ENCODE measurements at places on chromosomes 5 and 9.

- DNase-seq: peak; percentile 94
Measured at GRCh38 chr9:108049026-108049607, 559.5 kb upstream of the KLF4 start.

DNA sequence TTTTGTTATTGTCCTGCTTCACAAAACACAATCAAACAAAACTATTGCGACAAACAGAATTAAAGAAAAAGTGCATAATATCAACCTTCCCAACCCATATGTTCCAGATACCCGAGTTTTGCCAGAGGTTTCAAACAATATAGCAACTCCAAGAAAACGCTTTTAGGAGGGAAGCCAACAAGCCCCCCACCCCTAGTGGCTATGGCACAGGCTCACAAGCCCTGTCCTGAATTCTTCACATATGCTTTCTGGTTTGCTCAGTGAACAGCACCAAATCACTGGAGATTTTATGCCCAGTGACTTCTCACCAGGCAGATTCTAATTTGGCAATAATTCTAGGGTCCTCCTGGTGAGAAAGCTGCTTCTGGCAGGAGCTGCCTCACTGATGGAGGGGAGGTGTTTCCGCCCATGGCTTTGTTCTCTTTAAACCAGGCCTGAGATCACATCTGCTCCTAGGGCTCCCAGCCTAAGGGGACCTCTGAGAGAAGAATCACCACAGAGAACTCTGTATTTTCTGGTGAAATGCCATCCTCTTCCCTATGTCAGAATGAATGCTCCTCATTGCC is 1982.4 kb downstream of the EFNA5 start:
- no peak for DNase-seq

DNA sequence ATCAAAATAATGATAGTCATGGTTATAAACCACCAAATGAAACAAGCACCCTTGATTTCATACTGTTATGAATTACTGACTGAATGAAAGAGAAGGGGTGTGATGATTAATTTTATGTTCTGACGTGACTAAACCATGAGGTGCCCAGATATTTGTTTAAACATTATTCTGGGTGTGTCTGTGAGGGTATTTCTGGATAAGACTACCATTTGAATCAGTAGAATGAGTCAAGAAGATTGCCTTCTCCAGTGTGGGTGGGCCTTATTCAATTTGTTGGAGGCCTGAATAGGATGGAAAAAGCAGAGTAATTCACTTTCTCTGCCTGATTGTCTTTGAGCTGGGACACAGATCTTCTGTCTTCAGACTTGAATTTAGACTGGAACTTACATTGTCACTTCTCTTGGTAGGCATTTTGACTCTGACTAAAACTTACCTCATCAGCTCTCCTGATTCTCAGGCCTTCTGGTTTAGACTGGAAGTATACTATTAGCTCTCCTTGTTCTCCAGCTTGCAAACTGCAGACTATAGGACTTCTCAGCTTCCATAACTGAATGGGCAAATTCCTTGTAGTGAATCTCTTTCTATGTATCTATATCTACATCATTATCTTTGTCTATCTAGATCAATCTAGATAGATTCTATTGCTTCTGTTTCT is 321.9 kb upstream of the TARS1 start:
- DNase-seq: no peak

- no peak for DNase-seq
Measured at GRCh38 chr9:304106-304505, 89.4 kb downstream of the DOCK8 start.

DNA sequence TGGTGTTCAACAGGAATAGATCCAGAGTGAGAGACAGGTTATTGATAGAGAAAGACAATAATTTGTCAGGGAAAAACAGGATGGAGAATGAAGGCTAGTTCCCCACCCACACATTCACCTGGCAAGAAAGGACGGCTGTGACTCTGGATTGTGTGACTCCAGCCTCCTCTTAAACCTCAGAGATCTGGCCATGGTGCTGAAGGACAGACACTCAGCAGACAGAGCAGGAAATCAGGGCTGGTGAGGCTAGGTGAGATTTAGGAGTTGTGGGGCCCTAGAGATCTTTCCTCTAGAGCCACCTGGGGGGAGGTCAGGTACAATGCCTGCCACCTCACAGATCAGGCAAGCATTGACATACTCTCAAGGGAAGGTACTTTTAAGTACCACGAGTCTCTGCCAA is 15.2 kb downstream of the OR1B1 start:
- DNase-seq: peak; percentile 48

GRCh38 chr9:6230037-6230780 is 14.6 kb downstream of the IL33 start:
- DNase-seq: peak; percentile 45

- DNase-seq: no peak
Measured at GRCh38 chr5:158792976-158793375, 306.7 kb downstream of the EBF1 start.

DNA sequence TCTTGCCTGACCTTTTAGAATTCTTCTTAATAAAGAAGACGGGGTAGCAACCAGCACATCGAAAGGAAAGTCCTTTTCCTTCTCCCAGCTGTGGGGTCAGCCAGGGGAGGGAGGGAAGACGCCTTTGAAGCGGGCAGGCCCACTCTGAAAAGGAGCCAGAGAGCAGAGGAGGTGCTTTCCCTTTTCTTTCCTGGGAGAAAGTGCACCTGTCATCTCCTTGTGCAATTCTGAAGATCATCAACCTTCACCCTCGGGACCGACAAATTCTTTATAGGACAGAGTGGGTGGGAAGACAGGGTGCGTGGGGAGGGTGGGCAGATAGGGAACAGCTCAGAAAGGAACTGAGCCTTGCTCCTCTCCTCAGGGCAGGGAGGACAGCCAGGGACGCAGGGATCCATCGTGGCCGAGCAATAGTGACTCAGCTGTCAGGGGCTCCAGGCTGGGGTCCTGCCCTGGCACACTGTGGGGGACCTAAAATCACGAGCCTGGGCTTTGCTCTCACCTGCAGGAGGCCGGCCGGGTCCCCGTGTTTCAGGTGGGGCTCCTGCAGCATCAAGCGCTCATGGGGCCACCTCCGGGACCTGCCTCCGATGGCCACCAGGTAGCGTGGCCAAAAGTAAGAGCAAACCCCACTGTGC is 141.0 kb downstream of the OLFM1 start:
- no peak for DNase-seq

DNA sequence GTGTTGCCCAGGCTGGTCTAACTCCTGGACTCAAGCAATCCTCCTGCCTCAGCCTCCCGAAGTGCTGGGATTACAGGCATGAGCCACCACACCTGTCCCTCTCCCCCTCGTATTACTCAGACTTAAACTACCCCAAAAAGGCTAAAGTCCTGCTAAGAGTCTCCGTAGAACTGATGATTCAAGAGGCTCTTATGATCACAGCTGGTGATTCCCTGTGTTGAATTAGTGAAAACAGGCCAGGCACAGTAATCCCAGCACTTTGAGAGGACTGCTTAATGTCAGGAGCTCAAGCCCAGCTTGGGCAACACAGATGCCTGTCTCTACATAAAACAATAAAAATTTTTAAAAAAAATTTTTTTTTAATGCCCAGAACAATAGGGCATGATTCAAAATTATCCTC is 9.2 kb downstream of the CDC26 start:
- DNase-seq: no peak

GRCh38 chr9:70601000-70601951 is 186.8 kb upstream of the KLF9 start:
- DNase-seq: peak; percentile 94

- no peak for DNase-seq
Measured at GRCh38 chr5:72519111-72519510, 11.9 kb upstream of the ZNF366 start.

DNA sequence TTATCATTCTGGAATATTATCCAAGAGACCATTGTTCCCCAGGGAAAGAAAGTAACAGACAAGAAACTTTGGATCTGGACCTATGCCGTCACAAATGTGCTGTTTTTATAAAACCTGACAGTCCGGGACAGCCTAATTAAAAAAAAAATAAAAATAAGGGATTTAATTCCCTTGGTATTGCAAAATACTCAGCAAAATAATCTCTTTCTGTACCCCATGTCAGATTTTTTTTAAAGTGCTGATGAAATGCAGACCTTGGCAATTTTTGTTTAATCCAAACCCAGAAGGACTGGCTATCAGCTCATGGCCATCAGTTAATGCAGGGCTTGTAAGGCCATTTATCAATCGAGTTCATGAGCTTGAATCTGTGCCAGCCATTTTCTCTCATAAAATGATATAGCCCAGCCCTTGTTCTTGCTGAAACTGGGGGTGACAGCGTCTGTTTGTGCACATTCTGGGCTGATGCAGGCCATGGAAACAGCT is 162.7 kb upstream of the S1PR3 start:
- DNase-seq: no peak

DNA sequence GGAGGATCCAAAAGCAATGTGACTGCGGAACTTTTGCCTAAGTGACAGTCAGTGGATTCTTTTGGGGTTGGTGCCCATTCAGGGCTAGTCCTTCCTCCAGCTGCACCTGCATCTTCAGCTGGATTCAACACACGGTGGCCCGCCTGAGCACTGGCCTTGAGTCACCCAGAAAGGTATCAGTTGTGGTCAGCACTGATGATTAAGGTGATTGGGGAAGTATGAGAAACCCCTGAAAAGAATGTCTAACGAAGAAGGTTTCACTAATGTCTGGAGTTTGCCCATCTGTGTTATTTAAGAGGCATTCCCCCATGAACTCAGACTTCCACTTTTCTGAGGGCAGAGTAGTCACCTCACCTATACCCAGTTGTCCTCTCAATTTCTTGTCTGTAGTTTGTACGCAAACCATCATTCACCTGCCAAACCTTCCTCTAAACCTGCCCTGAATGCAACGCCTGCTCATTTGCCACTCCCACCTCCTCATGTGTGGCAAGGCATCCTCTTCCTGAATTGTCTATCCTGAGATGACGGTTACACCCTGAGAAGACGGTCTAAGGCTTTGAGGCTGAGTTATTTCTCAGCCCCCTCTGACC is 27.2 kb downstream of the CSF2 start:
- no peak for DNase-seq

- peak; percentile 22 for DNase-seq
Measured at GRCh38 chr9:116951588-116952435, 264.7 kb downstream of the TRIM32 start.

DNA sequence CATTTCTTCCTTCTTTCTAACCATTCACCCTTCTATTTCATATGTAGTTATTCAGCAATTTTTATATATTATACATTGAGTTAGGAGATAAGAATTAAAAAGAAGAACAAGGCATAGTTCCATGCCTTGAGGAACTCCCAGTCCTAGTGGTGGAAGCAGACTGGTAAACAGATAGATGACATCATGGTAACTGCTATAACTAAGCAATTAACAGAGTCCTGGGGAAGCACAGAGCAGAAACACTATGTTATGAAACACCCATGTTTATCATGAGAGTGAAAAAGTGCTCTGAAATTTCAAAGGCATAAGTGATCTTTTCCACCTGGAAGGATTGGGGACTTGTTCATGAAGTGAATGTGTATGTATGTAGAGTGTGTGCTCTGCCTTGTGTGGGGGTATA is 14.6 kb downstream of the PAPPA start:
- no peak for DNase-seq

DNA sequence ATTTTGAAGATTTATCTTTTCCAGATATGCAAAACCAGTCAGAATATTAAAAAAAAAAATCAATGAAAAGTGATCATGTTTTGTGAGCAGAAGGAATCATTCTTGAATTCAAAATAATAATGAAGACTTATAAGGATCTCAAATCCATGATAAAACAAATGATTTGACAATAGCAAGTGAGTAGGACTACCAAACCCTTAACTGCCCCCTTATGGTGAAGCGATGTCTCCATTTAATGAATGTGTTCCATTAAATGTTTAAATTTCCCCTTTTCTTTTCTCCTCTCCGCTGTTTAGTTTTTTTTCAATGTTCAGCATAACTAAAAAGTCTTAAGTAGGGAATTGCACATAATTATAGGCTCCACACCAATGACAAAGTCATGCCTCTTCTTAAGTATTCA is 12.2 kb upstream of the MARCHF3 start:
- peak; percentile 18 for DNase-seq

- no peak for DNase-seq
Measured at GRCh38 chr9:21239911-21240310, at the start of gene IFNA14. Gene IFNA14 (minus strand): TSS chr9:21240005. CDS start chr9:21239935, 70 bp downstream.

DNA sequence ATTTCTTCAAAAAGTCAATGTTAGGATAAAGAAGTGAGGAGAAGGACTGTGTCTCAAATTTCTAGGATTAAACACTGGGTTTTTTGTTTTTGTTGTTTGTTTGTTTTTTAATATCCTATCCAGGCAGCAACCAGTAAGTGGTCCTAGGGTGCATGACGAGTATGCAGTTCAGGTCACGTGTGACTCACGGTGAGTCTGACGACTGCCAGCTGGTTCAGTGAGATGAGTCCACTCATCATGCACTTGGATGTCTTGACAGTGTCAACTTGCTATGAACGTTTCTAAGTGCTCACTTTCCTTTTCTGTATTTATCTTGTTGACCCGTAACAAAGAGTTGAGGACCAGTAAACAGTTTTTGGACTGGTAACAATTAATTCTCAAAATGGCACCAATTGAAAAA is 32.7 kb downstream of the ATG10 start:
- DNase-seq: peak; percentile 23

GRCh38 chr9:132423503-132423902 is 13.5 kb downstream of the CFAP77 start:
- no peak for DNase-seq

DNA sequence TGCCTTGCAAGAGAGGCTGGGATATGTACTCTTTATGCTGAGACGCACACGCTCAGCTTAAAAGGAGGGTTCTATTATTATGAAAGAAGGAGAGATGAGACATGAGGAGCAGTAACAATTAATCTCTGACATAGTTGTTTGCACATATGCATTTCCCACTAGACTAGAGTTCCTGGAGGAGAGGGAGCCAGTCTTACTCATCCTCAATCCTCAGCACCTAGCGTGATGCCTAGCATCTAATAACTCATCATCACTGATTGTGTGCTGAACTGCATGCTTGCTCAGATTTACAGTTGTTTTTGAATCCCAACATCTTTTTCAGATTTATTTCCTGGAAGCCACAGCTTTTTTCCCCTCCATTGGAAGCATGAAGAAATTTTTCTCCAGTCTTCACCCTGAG is 35.5 kb downstream of the GCNT4 start:
- no peak for DNase-seq

GRCh38 chr5:99644822-99645221 is 716.0 kb upstream of the CHD1 start:
- DNase-seq: no peak

DNA sequence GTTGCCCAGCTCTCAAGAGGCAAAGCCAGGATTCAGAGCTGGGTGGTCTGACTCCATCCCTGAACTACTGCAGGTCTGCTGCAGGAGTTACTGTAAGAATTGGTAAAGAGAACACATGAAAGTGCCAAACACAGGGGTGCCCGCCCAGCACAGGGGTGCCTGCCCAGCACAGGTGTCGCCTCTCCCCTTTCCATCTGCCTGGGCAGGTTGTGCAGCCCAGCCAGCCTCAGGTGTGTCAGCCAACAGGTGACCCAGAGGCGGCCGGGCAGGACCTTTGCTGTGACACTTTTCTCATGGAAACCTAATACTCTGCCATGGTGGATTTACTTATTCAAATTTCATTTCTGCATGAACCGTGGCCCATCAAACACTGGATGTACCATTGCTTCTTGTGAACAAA is 289.7 kb upstream of the IRX4 start:
- DNase-seq: no peak

GRCh38 chr5:75614176-75614575 is 2.9 kb downstream of the ANKDD1B start:
- no peak for DNase-seq

- no peak for DNase-seq
Measured at GRCh38 chr5:53987101-53987500, 323.3 kb downstream of the ARL15 start.

- DNase-seq: no peak
Measured at GRCh38 chr5:181120761-181121160, 10.2 kb downstream of the OR2V1 start.

GRCh38 chr5:97657239-97657638 is 474.2 kb upstream of the RIOK2 start:
- no peak for DNase-seq

Measured in MCF 10A (cell line).